ENCODE measurements at places on chromosomes 1 and 21.

GRCh38 chr1:91637539-91637994 is 136.9 kb downstream of the CDC7 start:
- DNase-seq, result no peak

- no peak for DNase-seq
Measured at GRCh38 chr1:178953034-178953433, 72.7 kb upstream of the FAM20B start.

DNA sequence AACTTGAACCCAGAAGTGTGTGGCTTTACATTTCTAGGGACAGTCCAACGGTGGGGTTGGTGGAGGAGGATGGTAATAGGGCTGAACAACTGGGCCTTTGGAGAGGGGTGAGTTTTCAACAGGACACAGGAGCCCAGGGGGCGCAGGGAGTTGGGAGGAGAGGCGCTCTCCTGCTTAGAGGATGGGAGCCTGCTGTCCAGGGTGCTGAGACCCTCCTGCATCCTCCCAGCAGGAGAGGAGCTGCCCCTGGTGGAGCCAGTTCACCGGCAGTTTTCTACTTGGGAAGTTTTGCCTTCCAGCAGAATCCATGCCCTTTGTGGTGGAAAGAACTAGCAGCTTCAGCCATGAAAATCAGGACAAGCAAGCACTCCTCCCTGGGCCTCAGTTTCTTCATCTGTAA is 8.6 kb downstream of the KCNC4 start:
- DNase-seq, result no peak

- DNase-seq, result no peak
Measured at GRCh38 chr1:213852107-213852506, 135.7 kb upstream of the PROX1 start.

DNA sequence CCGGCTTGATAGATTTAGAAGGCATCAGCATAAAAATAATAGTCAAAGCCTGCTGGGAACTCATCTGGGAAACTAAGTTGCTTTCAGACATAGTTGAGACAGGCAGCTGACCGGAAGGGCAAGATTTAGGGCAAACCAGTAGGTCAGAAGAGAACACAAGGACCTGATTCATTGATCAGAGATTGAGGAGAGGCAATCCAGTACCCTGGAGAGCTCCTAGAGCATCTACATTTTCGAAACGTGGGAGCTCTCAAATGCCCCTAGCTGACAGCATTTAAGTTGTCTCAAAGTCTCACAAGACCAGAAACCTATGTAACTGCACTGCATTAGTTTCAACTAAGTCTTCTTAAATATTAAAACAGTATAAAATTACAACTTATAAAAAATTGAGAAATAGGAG is 22.9 kb upstream of the MTF2 start:
- DNase-seq, result no peak

All from stimulated activated CD8-positive, alpha-beta memory T cell treated with anti-CD3 and anti-CD28 coated beads, Interleukin-7, amount 100 ng/mL, for 1 hour (primary cell).